HS-5 (cell line): ENCODE measurements at places on chromosomes 1 and 21.

GRCh38 chr1:150102986-150103385, 35.4 kb downstream of the VPS45 start:
- DNase-seq = no peak

GRCh38 chr1:227768125-227768439, 32.8 kb downstream of the SNAP47 start:
- no peak for DNase-seq

DNA sequence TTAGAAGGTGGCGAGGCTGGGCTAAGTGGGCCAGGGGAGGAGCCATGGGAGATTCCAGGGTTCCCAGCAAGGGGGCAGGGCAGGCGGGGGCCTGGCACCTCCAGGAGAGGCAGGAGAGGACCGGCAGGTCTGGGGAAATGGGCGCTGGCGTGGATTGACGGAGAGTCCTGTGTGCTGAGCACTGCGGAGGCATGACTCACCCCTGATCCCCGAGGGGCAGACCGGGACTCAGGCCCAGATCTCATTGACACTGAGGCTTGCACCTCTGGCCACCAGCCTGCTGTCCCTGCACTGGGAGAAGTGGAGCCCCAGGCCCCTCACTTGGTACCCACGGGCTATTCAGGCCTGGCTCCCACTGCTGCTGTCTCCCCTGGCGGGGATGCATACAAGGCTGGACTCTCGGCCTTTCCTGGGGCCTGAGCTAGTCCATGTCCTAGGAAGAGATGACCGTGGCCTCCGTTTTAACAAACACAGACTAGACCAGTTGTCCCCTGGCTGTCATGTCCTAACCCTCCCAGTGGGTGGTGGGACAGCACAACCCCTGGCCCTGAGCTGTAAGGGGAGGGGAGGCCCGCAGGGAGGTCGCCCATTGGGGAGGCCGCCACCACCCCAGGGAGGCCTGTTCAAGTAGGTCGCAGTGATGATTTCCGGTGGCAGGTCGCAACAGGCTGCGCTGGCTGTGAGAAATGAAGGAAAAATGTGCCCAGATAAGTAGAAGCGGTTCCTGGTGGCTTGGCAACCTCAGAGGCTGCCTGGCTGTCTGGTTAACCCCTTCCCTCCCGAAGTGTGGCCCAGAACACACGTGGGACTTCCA, 39.7 kb downstream of the RIPK4 start:
- no peak for DNase-seq

- DNase-seq = peak; percentile 70
These were observed 43.3 kb downstream of the PTPRC start for GRCh38 chr1:198681831-198682759.

GRCh38 chr1:21293537-21294265, 3.4 kb upstream of the ECE1 start:
- no peak for DNase-seq
